Activated CD4-positive, alpha-beta T cell treated with anti-CD3 and anti-CD28 coated beads for 36 hours (primary cell): ENCODE measurements at places on chromosomes 1 and 21.

- DNase-seq: no peak
These were observed 216.6 kb downstream of the GREM2 start for GRCh38 chr1:240395336-240395735.

DNA sequence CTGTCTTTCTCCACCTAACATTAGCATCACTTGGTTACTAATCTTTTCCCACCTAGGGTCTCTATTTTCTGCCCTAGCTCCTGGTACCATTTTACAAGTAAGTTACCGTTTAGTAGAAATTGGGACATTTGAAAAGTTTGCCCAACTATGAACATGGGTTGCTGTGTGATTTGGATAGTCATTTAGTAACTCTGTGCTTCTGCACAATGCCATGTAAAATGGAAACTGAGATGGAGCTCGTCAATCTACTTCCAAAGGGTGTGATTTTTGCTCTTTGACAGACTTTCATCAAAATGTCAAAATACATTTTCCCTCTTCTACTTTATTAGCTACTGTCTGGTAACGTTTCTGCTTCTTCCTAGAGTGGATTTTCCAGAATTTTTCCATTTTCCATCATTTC, 381.5 kb upstream of the B3GALT2 start:
- no peak for DNase-seq

- peak; percentile 67 for DNase-seq
These were observed 30.2 kb downstream of the ADARB1 start for GRCh38 chr21:45104560-45104959.

GRCh38 chr1:33500547-33500946, 28.1 kb downstream of the ZSCAN20 start:
- no peak for DNase-seq

DNA sequence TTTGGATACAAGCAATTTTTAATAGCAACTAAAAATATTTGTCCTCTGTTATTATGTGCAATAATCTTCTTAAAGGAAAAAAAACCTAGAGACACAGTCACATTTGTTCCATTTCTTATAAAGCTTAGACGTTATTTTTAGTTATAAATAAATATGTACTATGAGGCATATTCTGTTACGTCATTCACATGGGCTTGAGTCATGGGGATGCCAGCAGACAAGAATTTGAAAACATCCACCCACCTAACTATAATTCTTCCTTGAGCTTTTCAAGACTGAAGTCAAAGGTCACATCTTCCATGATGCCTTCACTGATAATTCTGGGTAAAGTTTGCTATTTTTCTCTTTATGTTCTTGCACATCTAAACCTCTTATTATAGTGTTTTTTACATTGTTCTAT, 268.8 kb downstream of the KCTD3 start:
- DNase-seq: no peak

DNA sequence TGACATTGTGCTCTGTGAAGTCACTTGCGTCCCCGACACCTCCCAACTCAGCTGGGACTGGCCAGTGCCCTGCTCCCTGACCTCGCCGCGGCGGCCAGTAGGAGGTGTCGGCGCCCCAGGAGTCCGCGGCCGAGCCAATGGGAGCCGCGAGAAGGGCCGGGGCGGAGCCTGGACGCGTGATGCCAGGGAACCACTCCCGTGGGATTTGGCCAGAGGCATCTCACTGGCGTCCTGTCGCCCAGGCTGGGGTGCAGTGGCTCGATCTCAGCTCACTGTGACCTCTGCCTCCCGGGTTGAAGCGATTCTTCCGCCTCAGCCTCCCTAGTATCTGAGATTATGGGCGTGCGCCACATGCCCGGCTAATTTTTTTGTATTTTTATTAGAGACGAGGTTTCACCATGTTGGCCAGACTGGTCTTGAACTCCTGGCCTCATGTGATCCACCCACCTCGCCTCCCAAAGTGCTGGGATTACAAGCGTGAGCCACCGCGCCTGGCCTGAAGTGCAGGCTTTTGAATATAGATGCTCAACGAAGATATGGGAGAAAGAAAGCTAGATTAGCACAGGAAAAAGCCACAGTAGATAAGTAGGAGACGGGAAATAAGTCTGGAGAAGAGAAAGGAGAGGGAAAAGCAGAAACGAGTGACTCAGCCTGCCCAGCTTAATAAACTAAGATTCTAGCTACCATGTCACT, 38.0 kb downstream of the ZBTB8OS start:
- peak; percentile 75 for DNase-seq

DNA sequence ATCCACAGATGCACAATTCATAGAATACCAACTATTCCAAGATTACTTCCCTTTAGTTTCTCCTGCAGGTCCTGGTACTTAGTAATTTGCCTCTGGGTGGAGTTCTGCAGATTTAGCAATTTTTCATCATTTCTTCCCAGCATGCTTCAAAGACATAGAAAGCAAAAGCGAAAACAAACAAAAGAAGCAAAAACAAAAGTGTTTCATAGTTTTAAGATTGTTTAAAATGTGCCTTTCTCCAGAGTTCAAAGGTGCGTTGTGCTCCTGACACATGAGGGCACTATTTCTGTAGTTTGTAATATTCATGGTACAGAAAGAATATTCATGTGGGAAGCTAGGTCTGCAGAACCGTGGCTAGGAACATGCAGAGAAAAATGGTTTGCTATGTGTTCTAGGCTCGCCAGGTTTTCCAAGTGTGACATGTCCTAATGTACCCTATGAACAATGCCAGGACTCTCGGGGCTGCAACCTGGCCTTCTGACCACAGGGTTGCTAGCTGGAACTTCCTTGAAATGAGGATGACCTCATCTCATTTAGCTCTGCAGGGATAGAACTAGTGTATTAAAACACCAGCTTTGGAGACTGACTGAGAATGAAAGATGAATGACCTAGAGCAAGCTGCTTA, 30.0 kb upstream of the RCSD1 start:
- DNase-seq: peak; percentile 63

DNA sequence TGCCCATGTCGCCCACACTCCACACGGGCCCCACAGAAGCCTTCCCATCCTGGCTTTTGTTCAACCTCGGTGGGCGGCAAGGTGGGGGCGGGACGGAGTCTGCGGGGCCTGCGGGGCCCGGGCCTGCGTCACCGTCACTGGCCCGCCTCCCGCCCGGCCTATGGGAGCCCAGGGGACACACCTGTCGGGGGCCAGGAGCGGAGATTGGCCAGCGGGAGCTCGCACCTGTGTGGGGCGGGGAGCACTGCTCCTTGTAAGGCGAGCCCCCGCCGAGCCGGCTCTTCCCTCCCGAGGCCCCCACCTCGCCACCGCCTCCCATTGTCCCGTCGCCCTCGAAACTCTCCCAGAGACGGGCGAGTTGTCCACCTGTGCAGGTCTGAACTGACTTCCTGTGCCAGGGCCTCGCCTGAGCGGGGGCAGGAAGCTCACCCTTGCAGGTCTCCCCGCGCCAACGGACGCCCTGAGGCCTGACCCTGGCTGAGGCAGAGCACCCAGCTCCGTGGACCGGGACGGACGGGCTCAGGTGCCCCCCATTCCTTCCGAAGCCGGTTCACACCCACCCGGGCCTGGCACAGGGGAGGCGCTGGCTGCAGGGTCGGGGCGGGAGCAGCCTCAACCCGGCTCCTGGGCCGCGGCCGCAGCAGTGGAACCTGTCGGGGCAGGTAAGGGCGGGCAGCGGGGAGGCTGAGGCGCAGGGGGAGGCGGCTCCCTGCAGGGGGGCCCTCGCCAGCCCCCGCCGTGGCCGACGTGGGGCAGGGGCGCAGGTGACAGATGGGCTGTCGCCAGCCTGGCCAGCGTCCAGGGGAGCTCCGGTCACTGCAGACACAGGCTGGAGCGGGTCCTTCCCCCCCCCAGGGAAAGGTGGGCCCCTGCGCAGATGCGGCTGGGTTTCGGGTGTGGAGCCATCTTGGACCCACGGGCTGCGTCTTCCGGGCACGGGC, 10.8 kb upstream of the TTLL10 start:
- no peak for DNase-seq

DNA sequence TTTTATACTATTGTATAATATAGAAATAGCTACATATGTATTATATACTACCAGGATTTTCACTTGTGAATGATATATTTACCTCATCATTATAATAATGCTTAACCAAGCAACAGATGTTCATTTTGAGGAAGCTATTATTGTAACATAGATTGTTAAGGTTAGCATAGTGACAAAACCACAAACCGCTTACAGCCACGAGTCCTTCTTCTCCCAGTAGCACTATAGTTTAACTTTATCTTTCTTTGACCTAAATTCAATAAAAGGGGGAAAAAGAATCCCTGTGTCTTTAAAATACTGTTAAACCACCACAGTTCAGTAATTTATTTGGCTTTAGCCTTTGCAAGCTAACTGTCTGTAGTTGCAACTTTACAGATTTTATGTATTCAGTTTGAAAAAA, 1039.4 kb upstream of the B3GALT2 start:
- peak; percentile 6 for DNase-seq

DNA sequence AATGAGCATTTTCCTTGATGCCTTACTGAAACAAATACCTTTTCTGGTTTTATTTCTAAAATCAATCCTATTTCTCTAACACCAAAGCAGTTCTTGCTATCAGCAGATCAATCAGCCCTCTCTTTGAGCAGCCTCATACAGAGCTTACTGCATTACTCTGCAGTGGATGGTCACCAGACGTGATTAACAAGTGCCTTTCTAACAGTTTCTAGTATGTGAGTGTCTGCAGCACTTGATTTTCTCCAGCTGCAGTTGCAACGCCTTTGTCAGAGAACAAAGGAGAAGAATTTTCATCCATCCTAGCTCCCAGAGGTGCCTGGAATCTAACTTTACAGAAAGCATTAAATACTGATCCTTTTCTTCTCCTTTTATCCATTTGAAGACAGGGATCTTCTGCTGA, 177.3 kb upstream of the SGIP1 start:
- DNase-seq: no peak

- no peak for DNase-seq
These were observed 90.5 kb downstream of the SELENOF start for GRCh38 chr1:86823386-86823785.

DNA sequence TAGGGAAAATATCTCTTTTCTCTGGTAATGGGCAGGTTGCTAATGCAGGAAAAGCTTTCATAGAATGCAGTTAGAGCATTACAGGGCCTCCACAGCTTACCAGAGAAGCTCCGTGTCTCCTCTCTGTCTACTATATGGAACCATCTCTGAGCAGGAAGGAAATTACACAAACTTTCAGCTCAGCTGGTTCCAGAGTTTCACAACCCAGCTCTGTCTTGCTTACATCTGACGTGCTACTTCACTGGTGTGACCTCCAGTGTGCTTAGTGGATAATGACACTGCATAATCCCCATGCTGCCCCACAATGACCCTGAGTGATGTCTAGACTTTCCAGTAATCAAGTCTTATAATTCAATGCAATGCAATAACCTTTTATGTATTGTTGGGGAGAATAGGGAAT, 4.3 kb upstream of the FGGY start:
- no peak for DNase-seq

DNA sequence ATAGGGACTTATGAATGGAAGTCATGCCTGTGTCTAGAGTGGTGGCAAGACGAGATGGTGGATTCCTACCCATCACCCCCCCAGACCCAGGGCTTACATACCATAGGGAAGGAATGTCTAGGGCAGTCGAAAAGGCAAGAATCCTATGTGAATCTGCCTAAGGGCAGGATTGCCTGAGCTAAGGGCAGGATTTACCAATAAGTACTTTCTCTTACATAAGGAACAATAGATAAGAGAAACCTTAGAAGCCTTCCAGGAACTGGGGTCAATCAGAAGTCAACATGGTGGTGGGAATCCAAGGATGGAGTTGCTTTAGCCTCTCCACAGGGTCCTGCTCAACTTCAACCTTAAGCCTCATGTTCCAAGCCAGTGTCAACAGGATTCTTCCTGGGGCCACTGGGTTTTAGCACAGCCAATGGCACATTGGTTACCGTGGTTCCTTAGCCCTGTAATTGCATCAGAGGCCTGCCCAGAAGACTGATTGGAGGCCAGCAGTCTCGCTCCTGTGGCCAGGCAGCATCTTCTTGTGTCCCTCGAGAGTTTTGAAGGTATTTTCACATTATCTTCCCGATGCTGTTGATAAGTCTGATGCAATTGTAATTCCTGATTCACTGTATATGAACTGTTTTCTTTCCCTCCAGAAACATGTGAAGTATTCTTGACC, 20.7 kb downstream of the BACE2 start:
- no peak for DNase-seq

DNA sequence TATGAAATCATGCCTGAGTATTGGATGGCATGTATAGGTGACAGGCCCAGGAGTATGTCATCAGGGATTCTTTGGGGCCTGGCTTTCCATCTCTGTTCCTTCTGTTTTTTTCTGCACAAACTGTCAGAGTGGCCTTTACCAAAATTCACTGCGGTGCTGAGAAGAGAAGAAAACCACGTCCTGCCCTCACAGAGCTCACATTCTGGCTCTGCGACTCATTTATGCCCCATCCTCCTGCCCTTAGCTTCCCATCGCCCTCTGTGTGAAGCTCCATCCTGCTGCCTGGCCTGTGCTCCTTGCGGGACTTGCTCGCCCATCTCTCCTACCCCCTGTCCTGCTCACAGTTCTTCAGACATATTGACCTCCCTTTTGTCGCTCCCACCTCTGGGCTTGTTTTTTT, 73.4 kb downstream of the HUNK start:
- no peak for DNase-seq

- DNase-seq: no peak
These were observed 140.0 kb upstream of the POU3F1 start for GRCh38 chr1:38186566-38186965.

DNA sequence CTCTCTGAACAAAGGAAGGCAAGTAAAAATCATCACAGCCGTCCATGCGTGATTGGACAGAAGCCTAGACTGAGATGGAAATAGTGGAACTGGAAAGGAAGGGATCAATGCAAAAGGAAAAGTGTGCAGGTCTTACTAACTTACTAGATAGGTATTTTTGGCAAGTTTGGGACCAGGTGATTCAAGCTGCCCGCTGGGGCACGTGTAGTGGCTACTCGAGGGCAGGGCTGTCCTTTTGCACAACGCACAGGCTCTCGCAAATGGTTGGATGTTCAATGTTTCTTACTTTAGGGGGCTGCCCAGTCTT, 566 bp upstream of the ALG6 start:
- no peak for DNase-seq

GRCh38 chr1:233281711-233282581, 13.6 kb downstream of the PCNX2 start:
- DNase-seq: peak; percentile 46

DNA sequence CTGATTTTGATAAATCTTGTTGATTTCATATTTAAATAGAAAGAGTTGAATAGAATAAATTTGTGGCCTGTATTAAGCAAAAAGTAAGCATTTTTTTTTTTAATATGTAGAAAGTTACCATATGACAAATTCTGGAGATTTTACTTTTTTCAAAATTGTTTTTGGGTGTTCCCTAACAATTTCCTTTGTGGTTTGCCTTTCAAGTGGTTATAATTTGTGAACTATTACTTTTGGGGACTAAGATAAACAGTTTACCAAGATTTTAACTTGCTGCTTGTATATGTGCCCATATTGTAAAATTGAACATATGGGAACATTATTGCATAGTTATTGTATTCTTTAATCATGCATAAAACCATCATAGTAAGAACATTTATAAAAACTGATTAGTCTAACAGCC, 34.6 kb downstream of the SLC30A7 start:
- DNase-seq: no peak
